ENCODE measurements at places on chromosomes 3 and 15.

DNA sequence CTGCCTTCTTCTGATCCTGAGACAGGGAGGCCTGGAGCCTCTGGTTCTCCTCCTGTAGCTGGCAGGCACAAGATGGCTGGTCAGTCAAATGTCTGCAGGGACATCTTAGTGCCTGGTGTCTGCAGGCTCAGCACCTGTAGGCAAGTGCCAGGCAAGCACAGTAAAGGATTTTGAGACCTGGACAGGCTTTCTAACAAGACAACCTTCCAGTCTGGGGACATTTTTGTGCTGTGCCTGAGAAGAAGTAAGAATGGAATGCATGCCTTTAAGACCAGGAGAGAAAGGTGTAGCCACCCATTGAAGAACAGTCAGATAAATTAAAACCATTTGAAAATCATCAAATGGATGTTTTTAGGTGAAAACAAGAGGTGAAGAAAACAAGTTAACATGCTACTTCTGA, 31.2 kb downstream of the DZIP1L start:
- DNase-seq, result no peak

- no peak for DNase-seq
Observed at GRCh38 chr3:39189959-39190269, 2.5 kb downstream of the XIRP1 start.

DNA sequence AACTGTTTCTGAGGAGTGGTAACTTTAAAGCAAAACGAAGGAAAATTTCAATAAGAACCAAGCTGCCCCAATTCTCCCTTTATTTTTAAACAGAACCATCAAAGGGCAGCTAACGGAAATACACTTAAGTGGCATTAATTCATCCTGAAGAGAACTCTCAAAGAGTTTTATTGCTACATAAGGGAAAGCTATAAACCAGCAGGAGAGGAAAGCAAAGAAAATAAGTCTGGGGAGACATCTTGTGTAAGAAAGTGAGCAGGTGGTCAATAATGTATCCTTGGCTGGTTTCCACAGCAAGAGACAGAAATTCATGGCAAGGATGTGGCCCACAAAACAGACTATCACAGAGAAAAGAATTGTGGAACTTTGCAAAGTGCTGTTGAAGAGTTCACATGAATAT, 40.0 kb upstream of the CMSS1 start:
- DNase-seq, result no peak

DNA sequence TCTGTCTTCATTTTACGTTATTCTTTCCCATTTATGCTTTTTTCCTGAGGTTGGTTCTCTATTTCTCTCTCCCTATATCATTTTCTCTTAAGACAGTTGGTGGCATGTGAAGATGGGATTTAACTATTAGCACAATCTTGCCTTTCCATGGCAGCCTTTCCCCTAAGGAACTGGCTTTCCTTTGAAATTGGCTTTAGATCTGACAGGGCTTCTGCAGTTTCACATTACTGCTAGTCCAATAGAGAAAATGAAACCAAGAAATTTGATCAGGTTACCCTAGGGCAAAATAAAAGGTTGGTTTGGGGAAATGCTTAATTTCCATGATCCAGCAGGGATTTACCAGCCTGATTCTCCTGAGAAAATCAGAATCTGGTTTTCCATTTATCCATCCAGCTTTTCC, 22.7 kb upstream of the CHL1 start:
- DNase-seq, result no peak

DNA sequence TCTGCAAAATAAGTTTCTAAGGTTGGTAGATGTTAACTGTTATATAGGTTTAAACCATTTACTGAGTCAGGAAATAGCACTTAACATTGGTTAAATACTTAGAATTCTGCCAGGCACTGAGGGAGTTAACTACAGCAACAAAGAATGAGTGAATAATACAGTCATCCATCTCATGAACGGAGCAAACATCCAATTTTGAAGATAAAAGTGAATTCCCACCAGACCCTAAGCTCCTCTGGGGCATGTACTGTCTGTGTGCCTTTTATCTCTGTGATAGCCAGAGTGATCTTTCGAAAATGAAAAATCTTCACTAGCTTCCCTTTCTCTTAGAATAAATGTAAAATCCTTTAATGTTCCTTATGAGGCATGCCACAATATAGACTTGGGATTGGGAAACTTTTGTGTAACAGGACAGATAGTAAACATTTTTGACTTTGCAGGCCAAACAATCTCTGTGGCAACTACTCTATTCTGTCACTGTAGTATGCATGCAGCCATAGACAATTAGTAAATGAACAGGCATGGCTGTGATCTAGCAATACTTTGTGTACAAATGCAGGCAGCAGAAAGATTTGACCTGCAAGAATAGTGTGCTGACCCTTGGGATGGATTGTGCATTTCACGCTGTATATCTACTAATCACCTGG, 294.5 kb upstream of the LMCD1 start:
- DNase-seq, result no peak

DNA sequence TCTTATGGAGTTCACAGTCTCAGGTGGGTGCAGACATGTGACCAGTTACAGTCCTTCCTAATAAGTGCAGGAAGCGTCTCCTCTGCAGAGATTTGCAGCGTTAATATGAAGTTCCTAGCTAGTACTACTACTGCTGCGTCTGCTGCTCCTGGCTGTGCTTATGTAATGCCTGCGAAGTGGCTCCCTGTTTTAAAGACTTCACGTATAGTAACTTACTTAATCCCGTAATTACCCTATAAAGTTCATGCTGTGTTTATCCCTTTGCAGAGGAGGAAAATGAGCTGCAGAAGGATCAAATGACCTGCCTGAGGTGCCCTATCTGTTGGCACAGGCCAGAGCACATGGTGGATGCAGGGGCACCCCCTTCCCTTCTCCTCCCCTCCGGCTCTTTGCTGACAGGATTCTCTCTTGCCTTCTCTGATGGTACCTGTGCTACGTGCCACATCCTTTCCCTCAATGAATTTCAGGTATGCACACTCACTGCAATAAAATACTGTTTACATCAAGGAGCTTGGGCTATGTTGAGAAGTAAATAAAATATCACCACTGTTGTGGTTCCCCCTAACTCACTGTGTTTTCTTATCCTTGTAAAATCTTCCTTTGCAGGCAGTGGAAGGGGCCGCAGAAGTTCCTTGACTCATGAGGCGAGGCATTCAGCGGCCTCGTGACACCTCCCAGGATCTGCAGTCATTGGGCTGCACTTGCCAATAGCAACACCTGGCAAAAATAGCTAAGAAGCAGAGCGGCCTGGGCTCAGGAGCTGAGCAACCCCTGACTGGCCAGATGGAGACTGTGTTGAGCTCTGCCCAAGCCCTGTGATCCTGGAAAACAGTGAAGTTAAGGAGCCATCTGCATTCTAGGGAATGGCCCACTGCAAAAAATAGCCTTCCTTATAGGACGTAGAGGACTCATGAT, 188.9 kb upstream of the ATP10A start:
- peak; percentile 21 for DNase-seq

- DNase-seq, result no peak
Observed at GRCh38 chr15:38670128-38671005, 105.8 kb upstream of the RASGRP1 start.

DNA sequence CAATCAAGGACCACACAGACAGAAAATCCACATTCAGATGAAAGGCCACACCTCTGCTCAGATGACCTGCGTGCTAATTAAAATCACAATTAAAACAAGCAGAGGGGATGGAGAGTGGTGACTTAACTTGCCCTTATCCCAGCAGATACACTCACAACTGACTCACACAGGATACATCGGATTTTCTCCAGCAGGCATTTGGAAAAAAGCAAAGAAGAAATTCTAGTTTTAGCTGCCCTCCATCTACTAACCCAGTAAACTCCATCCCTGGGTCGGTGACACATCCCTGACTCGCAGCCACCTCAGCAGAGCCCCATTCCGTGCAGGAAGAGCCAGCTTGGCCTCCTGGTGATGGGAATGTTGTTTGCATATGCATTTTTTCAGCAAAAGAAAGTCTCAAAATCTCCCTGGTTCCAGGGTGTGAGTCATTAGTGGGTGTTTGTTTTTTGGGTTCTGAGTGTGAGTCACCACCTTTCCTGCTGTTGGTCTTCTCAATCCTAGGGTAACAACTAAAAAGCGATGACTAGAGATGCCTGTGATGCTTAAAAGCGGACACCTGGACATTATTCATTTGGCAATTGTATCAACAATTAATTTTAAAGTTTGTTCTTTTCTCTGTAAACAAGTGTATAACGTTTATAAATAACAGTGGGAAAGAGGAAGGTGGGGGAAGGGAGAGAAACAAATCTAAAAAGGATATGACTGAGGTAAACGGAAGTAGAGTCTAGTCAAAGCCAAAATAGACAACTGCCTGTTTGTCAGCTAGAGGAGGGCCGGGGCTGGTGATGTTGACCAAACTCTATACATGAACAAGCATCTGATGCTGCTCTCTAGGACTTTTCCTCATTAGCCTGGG, 49.8 kb upstream of the SLC4A7 start:
- DNase-seq, result peak; percentile 99

- no peak for DNase-seq
Observed at GRCh38 chr3:138011722-138012121, 1.8 kb downstream of the CLDN18 start.

DNA sequence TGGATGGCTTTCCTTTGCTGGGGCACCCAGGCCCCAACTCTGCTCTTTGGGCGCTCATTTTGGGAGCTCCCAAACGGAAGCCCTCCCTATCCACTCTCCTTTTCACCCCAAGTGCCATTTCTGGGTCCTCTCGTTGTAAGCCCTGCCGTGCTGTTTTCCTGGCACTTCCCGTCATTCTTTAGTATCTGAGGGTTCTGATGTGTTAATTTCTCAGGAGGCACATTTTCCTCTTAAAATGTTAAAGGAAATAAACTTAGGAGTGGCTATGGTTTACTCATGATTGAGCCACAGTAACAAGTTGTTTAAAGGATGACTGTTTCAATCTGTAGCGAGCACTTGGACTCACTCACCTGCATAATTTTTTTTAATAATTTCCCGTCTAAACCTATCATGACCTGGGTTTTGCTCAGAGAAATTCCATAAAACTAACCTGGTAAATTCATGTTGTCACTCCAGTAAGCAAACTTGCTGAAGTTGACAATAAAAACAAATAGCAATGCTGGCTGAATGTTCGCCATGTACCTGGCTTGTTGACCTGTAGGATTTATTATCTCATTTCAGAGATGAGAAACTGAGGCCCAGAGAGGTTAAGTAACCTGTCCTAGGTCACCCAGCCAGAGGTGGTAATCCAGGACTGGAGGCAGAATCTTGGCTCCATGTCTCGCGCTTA, 10.6 kb downstream of the ALDH1A3 start:
- DNase-seq, result no peak
